ENCODE measurements at places on chromosomes 12 and 14.

GRCh38 chr14:53444677-53445312 is 291.7 kb upstream of the DDHD1 start:
- DNase-seq: no peak

GRCh38 chr14:53715193-53715721 is 241.4 kb downstream of the BMP4 start:
- DNase-seq: no peak

GRCh38 chr12:31029468-31029867 is 44.2 kb upstream of the DDX11 start:
- no peak for DNase-seq

GRCh38 chr12:121829250-121829918 is 25.6 kb downstream of the SETD1B start:
- DNase-seq: no peak

GRCh38 chr12:124703856-124704255 is 136.4 kb upstream of the NCOR2 start:
- DNase-seq: no peak

All from NCI-H1436 treated with DMSO at 0.1 percent for 48 hours (cell line).